T-helper 2 cell (primary cell): ENCODE measurements at places on chromosomes 11 and 22.
A peak's percentile ranks its signal among the peaks of the same experiment; 100 is the strongest.

DNA sequence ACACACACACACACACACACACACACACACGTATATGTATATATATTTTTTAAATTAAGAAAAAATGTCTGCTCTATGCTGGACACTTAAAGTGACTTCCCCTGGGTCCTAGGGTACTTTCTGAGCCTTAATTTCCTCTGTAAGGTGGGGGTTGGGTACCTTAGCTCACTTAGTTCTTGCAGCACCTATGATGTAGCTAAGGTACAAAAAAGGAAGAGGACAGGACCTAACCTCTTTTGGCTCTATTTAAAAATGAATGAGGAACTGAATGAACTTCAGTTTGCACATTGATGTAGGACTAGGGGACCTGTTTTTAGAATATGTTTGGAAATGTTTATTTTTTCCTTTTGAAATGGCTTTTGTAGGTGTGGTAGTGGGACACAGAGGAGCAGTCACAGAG, 11.1 kb downstream of the SREBF2 start:
- no peak for DNase-seq

DNA sequence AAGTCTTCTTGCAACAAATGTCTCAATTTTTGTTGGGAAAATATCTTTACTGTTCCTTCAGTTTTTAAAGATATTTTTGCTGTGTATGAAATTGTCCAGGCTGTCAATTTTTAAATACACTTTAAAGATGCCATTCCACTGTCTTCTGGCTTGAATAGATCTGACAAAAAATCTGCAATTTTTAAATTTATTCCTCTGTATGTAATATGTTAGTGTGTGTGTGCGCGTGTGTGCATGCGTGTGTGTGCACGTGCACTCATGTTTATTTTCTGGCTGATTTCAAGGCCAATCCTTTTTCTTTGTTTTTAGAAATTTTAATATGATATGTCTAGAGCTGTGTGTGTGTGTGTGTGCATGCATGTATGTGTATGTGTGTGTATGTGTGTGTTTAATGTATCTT, 263.2 kb upstream of the SESN3 start:
- no peak for DNase-seq

DNA sequence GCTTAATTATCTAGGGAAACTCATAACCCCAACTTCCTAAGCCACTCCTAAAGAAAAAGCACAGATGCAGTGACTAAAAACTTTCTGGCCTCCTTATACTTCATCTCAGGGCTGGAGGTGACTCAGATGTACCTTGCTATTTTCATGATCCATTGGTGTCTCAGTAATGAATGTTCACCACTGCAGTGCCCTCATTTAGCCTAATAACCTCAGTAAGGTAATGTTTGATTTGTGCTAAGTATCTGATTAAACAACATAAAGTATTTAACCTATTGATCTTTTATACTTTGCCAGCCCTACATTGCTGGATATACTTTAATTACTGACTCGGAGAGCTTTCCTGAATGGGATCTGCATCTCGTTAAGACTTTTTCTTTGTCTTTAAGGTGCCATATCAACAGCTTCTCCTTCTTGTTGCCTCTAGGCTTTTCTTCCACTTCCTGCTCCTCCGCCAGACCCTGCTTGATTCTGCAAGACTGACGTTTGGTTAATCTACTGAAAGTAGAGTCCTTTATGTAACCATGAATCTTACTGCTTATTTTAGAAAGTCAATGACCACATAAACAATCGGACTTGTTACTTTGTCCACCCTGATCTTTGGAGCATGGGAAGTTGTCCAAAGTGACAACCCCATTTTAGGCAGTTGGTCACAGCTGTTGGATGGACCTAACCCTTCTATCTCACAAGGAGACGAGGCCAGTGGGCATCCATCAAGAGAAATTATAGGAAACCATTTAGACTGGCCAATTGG, 303.0 kb downstream of the ST3GAL4 start:
- DNase-seq, result no peak

DNA sequence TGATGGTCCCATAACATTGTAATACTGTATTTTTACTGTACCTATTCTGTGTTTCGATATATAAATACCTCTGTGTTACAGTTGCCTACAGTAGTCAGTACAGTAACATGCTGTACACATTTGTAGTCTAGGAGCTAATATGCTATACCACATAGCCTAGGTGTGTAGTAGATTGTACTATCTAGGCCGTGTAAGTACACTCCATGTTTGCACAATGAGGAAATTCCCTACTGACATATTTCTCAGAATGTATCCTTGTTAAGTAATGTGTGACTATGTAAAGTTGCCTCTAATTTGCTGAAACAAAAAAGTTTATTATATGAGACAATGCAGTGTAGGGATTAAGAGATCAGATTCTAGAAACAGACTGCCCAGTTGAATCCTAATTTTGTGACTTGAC, 21.3 kb downstream of the CAPRIN1 start:
- no peak for DNase-seq

DNA sequence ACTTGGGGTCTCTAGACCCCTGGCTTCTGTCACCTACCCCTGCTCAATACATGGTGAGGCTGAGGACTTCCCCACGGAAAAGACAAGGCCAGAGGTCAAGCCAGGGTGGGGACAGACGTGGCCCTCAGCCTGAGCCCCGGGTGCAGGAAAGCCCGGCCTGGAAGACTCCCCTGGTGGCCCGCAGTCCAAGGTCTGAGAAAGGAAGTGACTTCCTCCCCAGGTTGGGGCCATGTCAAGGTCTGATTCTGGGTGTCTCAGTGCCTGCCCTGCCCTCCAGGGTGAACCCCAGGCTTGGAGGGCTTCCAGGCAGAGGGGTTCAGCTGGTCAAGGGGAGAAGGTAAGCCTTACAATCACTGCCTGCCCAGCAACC, 3.9 kb downstream of the CTSD start:
- no peak for DNase-seq

DNA sequence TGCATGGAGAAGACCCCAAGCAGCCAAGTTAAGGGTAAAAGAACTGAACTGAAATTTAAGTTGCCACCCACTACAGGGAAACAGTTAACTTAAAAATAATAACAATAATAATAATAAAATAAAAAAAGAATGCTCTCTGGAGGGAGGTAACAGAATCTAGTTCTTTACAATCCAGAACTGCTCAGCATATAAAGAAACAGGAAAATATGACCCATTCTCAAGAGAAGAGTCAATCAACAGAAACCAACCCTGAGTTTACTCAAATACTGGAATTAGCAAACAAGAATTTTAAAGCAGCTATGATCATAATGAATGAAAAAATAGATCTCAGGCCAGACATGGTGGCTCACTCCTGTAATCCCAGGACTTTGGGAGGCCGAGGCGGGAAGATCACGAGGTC, 53.8 kb downstream of the DENND5A start:
- DNase-seq, result no peak

- DNase-seq, result no peak
These were observed 80.3 kb downstream of the ETS1 start for GRCh38 chr11:128506999-128507611.

GRCh38 chr22:37186228-37186996, 1.6 kb downstream of the C1QTNF6 start:
- peak; percentile 74 for DNase-seq

- no peak for DNase-seq
These were observed 117.4 kb upstream of the TMEM45B start for GRCh38 chr11:129698212-129698611.

- no peak for DNase-seq
These were observed 11.1 kb downstream of the PRDM11 start for GRCh38 chr11:45157247-45158209.

DNA sequence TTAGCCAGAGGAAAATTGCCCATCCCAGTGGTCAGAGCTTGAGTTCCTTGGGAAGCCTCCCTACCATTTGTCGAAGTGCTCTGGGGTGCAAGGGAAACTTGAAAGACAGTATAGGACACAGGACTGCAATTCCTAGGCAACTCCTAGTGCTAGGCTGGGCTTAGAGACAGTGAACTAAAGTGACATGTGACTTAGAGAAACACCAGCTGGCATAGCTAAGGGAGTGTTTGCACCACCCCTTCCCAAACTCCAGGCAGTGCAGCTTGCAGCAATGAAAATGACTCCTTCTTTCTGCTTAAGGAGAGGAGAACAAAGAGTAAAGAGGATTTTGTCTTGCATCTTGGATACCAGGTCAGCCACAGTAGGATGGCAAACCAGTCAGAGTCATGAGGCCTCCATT, 388.0 kb downstream of the DYNC2H1 start:
- DNase-seq, result no peak

GRCh38 chr11:35893796-35894475, 49.9 kb upstream of the LDLRAD3 start:
- DNase-seq, result no peak

- no peak for DNase-seq
These were observed 1071.2 kb downstream of the LRRC4C start for GRCh38 chr11:40388097-40388818.

GRCh38 chr11:128520888-128521681, 66.3 kb downstream of the ETS1 start:
- DNase-seq, result no peak

- DNase-seq, result no peak
These were observed 63.6 kb downstream of the CD82 start for GRCh38 chr11:44628730-44629700.

- DNase-seq, result no peak
These were observed 172.5 kb downstream of the MN1 start for GRCh38 chr22:27628891-27629631.

DNA sequence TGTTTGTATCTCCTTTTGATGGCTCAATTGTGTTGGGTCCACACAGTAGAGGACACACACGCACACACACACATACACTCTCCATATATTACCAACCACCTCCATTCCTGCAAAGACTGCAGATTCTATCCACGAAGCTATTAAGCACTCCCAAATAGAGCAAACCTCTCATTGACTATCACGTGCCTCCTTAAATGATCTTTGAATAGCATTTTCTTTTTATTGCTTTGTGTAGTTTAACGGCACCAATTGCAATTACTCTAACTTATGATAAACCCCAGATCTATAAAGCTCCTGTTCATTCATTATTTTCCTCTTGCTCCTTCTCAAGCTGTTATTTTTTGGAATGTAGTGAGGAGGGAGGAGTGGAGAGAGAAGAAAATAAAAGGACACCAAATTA, 204.7 kb downstream of the ST3GAL4 start:
- DNase-seq, result no peak

DNA sequence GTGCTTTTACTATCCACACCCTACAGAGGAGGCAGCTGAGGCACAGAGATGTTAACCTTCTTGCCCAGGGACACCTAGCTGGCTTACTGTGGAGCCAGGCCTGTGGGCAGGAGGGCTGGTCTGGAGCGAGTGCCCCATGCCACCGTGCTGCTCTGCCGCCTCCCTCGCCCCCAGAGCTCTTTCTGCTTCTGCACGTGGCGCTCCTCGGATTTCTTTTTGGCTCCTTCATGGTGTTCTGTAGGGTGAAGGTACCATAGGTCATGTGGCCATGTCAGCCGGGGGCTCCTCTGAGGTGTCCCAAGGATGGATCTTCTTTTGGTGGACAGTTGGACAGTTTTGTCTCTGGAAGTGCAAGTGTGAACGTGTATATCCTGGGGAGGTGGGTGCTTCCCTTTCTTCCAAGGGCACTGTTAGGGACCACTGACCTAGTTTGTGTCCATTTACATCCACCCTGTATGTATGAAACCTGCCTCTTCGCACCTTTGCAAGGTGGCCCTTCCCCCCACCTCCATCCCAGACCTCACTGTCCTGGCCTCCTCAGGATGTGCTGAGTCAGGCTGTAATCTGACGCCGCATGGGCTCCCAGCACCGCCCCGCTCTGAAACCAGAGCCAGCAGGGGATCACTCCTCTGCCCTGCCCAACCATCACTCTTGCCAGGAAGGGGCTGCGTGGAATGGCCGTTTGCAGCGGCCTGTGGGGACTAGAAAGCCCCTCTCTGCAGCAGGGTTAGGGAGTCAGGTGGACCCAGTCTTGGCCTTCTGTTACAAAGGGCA, 31.7 kb downstream of the POLR3H start:
- DNase-seq, result no peak

- no peak for DNase-seq
These were observed 8.9 kb downstream of the HIRA start for GRCh38 chr22:19422440-19423301.

- DNase-seq, result no peak
These were observed 3.3 kb downstream of the TTLL1 start for GRCh38 chr22:43085658-43086606.

GRCh38 chr11:44971185-44971584, 20.5 kb upstream of the TP53I11 start:
- no peak for DNase-seq

- no peak for DNase-seq
These were observed 106.4 kb upstream of the SESN3 start for GRCh38 chr11:95337175-95337957.

- no peak for DNase-seq
These were observed 987.6 kb downstream of the TBC1D22A start for GRCh38 chr22:47750086-47750485.
